Activated naive CD4-positive, alpha-beta T cell treated with anti-CD3 and anti-CD28 coated beads for 36 hours (primary cell): ENCODE measurements at places on chromosomes 5 and 9. TPM values are rescaled to one million over a fixed set of nuclear protein-coding genes. Genes with fewer than 3 reads are reported as not detected.
A peak's percentile ranks its signal among the peaks of the same experiment; 100 is the strongest.

DNA sequence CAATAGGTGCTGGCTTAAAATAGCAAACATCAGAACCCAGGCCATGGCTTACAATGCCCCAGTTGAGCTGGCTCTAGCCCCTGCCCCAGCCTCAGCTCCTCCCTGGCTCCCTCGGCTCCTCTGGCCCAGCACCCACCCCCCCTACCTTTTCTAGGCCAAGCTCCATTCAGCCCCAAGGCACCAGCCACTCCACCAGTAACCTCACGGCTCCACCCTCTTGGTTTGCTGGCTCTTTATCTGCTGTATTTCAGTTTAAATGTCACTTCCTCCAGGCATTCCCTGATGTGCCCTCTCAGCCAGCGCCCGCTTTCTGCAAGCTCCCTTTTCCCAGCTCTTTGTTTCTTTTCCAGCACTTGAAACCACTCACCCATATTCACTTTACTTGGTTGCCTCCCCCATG is 10.6 kb downstream of the C1QTNF2 start:
- DNase-seq = no peak

DNA sequence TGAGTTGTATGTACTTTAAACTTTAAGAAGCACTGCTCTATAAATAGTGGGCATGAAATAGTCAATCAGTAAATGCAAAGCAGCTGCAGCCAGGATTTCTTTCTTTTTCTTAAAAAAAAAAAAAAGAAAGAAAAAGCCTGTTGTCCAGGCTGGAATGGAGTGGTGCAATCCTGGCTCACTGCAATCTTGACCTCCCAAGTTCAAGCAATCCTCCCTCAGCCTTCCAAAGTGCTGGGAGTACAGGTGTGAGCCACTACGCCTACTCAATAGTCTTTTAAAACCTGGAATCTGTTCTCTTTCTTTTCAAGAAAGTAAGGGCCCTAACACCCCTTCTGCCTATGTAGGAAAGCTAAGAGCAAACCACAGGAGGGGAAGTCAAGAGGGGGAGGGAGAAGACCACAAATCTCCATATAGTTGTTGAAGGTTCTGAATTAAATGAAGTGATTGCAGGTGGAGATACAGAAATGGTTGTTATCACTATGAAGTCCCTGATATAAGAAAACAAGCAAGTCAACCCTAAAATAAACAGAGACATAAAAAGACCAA is 20.6 kb upstream of the TPD52L3 start:
- DNase-seq = no peak

DNA sequence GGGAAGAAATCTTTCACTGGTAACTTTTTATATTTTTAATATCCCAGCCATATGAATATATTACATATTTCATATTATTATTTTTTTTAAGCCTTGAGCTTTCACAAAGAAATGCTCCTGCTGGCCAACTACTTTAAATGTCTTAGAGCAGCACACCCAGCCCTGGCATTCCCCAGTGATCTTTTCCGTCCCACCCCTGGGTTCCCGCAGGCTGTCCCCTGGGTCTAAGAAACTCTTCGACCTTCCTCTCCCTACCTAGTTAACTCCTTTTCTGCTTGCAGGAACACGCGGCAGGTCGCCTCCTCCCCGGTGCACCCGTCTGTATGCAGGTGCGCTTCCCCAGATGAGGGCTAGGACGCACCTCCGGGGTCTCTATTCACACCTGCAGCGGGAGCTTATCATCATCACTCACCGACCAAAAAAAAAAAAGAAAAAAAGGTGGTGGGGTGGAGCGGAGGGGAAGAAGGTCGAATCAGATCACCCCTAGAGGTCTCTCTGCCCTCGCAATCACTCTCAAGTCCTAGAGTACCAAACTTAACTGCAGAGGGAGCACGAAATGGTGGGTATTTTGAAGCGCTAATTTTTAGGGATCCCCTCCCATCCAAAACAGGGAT is 696 bp downstream of the ZFP62 start:
- DNase-seq = peak; percentile 60

- DNase-seq = no peak
Measured at GRCh38 chr5:36396640-36397039, 94.9 kb upstream of the RANBP3L start.

DNA sequence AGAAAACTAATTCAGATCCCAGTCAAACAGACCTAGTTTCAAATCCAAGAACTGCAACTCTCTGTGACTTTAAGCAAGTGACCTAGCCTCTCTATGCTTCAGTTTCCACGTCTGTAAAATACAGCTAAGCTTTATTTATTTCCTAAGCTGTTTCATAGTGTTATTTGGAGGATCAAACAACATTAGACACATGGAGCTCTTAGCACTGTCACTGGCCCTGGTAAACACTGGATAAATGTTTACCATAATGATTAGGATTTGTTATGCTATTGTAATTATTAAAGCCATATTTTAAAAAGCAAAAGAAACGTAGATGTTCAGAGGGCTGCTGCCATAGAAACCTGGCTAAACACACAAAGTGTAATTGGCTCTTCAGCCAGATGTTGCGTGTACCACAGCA is 26.6 kb upstream of the C5orf58 start:
- no peak for DNase-seq

GRCh38 chr9:93496285-93496684 is 42.9 kb upstream of the FAM120AOS start:
- no peak for DNase-seq

GRCh38 chr5:141883892-141884318 is 5.7 kb upstream of the PCDH1 start:
- DNase-seq = no peak

- DNase-seq = no peak
Measured at GRCh38 chr5:168168978-168169698, 122.3 kb upstream of the WWC1 start.

DNA sequence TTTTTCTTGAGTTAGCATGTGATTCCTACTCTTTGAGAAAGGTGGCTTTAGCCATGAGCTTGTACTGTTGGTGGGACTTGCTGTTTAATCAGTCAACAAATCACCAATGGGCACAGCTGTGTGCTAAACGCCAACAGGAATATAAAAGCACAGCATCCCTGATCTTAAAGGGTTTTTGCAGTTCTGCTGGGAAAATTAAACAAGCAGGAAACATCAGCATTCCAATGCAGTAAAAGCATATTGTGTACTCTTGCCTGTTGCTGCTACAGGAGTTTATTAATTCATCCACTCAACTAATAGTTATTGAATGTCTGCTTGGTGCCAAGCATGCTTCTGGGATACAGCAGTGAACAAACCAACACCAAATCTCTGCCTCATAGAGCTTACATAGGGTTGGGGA is 27.4 kb upstream of the F2RL1 start:
- DNase-seq = no peak

DNA sequence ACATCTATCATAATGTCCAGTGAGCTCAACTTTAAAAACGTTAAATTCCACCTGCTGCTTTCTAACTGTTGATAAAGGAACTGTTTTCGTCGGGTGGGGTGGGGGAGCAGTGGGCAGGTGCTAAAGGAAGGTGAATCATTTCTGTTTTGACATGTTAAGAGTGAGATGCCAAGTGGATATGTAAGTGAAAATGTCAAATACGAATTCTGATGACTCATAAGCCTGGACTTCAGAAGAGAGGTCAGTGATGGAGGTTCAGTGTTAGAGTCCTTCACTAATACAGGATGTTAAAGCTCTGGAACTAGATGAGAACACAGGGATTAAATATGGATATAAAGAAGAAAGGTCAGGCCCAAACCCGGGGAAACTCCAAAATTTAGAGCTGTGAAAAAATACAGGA is 617.9 kb upstream of the CTNND2 start:
- no peak for DNase-seq

DNA sequence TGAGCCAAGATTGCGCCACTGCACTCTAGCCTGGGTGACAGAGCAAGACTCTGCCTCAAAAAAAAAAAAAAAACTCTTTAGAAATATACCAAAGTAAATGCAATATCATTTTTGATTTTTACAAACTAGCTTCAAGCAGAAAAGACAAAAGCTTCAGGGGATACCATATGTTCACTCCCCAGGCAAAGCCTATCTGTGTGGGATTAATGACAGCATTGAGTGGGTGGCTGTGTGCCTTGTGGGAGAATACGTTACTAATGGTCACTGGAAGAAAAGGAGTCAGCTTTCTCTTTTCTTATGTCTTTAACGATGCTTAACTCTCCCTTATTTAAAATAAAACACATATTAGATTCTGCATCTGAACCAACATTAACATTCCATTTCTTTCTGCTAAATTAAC is 1.9 kb downstream of the PCA3 start:
- DNase-seq = no peak

GRCh38 chr9:83191154-83191553 is 128.2 kb upstream of the RASEF start:
- DNase-seq = no peak

Gene PIP5K1B
- 0.38 TPM for total RNA-seq

Gene CATSPER3
- total RNA-seq = 0.32 TPM

Gene PLEKHG4B
- not detected for total RNA-seq

Gene SLC27A6
- total RNA-seq = not detected

Gene AMBP
- total RNA-seq = not detected

Gene FOXD4L4
- total RNA-seq = not detected
